Adrenal gland (tissue), 19 donors: ENCODE measurements at places on chromosomes 5 and 9. TPM values are rescaled to one million over a fixed set of nuclear protein-coding genes. Genes with fewer than 3 reads are reported as not detected.

The SLC36A3 gene
- not detected for total RNA-seq

The LCN2 gene
- total RNA-seq = 1.2 TPM

DNA sequence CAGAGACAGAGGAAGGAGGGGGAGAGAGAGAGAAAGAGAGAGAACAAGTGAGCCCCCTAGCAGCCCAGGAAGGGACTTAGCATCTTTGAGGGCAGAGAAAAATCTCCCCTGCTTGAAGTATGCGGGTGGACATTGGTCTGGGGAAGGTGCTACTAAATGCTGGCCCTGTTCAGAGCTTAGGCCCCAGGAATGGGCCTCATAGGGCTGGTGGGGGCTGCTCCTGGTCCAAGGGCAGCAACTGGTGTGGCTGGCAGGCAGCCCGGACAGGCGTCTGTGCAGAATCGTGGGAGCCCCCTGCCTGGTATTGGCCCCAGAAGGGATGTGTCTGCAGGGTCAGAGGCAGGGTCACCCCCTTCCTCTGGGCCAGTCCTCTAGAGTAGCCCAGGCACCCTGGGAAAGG lies 47.8 kb upstream of the SUSD3 start:
- H3K27me3 ChIP-seq = no peaks in the 10 kb centered on the region
- no peak for DNase-seq
- no peak overlapping the region for H3K27ac ChIP-seq
- H3K4me1 ChIP-seq = no peaks in the 10 kb centered on the region
- H3K36me3 ChIP-seq = no peaks in the 10 kb centered on the region
- H3K4me3 ChIP-seq = no peak overlapping the region

The IL4 gene
- total RNA-seq = not detected
